ENCODE measurements at places on chromosomes 11 and 22.
A peak's percentile ranks its signal among the peaks of the same experiment; 100 is the strongest.

- peak; percentile 17 for DNase-seq
Observed at GRCh38 chr11:41775296-41775695, 315.8 kb upstream of the LRRC4C start.

- no peak for DNase-seq
Observed at GRCh38 chr11:120338107-120338933, 2.1 kb downstream of the ARHGEF12 start.

GRCh38 chr11:109972181-109972715 is 120.9 kb upstream of the ZC3H12C start:
- peak; percentile 23 for DNase-seq

GRCh38 chr22:17096071-17096470 is 11.3 kb downstream of the IL17RA start:
- no peak for DNase-seq

- no peak for DNase-seq
Observed at GRCh38 chr11:3201112-3201581, 17.5 kb downstream of the MRGPRG start.

All from muscle of arm (tissue), 14 donors.